Esophagus squamous epithelium (tissue), 5 donors: ENCODE measurements at places on chromosomes 4 and X.

GRCh38 chr4:10345381-10345784, 111.8 kb downstream of the ZNF518B start:
- DNase-seq, result no peak

DNA sequence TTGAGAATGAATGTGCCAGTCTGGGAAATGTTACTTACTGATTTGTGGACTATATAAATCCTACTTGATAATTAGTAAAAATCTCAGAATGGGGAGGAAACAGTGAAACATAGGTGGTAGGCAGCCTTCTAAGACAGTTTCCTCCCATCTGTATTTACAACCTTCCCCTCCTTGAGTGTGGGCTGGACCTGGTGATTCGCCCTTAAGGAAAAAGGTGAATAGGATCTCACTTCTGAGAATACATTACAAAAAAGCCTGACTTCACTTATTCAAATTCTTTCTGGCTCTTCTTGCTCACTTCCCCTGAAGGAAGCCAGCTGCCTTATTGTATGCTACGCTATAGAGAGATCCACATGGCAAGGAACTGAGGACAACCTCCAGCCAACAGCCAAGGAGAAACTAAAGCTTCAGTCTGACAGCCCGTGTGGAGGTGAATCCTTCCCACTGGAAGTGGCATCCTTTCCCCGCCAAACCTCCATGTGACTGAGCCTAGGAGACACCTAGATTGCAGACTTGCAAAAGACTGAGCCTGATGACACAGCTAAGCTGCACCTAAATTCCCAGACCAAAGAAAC, 585.0 kb downstream of the STPG2 start:
- no peak for DNase-seq

DNA sequence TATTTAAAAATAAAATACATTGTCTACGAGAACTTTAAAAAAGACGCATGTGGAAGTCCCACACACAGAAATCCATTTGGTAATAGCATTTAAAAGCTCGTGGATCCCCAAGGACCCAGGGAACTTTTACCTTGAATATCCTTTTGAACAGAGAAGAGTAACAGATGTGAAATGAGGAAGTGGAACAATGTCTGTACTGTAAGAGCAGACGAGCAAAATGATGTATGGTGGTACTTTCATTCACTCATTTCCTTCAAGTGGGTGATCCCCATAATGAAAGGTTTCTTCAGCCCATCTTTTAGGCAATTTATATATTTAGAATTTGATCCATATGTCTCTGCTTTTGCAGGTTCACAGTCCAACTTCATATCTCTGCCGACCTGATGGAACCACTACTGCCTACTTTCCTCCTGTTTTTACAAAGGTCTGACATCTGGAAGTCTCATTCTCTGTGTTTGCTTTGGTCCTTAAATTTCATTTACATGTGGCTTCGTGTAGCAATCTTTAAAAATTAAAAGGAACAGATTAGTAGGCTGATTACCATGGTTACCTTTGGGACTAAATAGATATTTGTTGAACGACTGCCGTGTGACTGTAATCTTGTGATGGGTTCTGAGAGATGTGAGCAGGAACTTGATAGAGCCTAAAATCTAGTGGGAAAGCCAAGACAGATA, 188.4 kb downstream of the PALLD start:
- DNase-seq, result no peak

DNA sequence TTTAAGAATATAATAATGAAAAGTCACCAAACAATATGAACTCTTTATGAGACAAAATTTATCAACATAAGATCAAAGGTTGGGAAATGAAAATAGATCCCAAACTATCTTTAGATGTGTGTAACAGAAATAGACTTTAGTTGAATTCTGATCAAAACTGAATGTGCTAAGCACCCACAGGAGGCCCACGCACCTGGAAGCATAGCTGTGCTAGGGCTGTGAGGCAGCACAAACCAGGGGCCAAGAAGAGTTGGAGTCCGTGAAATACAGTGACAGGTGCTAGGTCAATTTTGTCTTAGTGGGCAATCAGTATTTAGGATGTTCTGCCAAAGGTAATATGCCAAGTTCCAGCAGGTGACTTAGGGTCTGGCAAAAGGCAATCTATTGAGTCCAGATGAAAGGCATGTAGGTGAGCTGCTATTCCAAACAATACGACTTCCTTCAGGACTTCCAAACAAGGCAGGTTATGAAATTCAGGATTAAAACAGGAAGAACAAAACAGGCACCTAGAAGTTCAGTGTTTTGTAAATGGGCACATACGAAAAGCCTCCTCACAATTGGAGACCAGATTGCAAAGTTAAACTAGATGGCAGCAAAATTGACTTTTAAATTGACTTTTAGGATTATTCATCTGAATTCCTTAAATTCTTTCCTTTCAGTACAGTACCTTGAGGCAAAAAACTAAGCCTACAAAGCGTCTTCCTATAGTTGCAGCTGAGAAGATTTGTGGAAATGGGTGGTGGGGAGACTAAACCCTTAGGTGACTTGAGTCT, 4.7 kb upstream of the PCDH18 start:
- no peak for DNase-seq

GRCh38 chrX:40922307-40922706, 162.9 kb upstream of the USP9X start:
- DNase-seq, result no peak

GRCh38 chrX:111409326-111409725, 2.7 kb downstream of the DCX start:
- no peak for DNase-seq
